ENCODE measurements at places on chromosomes 12 and 14.

DNA sequence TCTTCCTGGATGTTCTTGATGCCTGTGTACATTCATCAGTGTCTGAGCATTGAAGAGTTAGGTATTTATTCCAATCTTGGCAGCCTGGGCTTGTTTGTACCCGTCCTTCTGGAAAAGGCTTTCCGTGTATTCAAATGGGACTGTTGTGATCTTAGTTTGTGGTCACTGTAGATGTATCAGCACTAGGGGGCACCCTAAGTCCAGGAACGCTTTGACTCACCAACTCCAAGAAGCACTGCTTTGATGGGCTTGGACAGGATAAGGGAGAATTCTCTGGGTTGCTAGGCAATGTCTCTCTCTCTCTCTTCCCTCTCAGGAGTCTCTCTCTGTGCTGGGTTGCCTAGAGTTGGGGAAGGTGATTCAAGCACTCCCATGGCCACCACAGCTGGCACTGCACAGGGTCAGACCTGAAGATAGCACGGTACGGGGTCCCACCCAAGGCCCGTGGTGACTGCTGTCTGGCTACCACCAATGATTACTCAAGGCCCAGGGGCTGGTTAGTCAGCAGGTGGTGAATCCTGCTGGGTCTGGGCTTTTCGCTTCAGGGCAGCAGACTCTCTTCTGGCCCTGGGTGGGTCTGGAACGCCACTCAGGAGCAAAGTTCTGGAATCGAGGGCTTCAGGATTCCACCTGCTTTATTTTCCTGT, 211.1 kb upstream of the RGS6 start:
- no peak for DNase-seq

- no peak for DNase-seq
Measured at GRCh38 chr14:38718519-38718918, 384.5 kb downstream of the SEC23A start.

DNA sequence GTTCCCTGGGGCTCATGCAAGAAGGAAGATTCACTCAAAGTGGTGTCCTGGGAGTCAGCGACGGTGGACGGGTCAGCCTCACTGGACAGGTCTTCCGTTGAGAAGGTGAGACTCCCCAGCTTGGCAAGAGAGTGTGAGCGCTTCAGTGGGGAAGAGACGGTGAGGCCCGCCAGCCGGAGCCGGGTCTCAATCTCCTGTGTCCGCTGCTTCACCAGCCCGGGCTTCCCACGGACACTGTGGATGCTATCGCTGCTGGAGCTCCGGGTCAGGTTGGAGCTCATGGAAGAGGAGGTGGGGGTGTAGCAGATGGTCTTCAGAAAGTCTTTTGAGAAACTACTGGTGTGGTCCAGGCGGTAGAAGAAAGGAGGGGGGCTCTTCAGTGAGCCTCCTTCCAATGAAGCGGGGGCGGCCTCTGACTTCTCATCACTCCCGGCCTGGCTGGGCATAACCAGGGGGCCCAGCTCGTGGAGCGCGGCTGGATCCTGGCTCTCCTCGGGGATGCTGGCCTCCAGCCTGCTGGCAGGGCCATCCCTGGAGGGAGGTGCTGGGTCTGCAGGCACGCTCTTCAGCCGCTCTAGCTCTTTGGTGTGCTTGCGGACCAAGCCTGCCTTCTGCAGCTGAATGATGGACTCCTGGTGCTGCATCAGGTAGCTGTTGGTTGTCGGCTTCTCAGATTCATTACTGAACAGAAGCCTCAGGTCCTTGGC, 56.9 kb upstream of the CORO1C start:
- no peak for DNase-seq

GRCh38 chr12:106251631-106252455, 4.0 kb upstream of the CKAP4 start:
- no peak for DNase-seq

GRCh38 chr14:74913986-74914573, 9.0 kb downstream of the RPS6KL1 start:
- no peak for DNase-seq

Data from activated CD8-positive, alpha-beta memory T cell treated with anti-CD3 and anti-CD28 coated beads for 48 hours (primary cell).